Stimulated activated naive B cell treated with anti-CD40 and anti-IgM and Interleukin-4, amounts not matched to agents 10 μg/mL and 1 μg/mL and 100 μg/mL, for 72 hours (primary cell): ENCODE measurements at places on chromosomes 11 and 22.
A peak's percentile ranks its signal among the peaks of the same experiment; 100 is the strongest.

- peaks cover 23% of the 10 kb centered on the region for H3K36me3 ChIP-seq
- peaks cover 26% of the 10 kb centered on the region for H3K4me1 ChIP-seq
- peak; percentile 79 for DNase-seq
- no peaks in the 10 kb centered on the region for H3K27me3 ChIP-seq
- H3K27ac ChIP-seq: peak overlapping the region; percentile 53
Observed at GRCh38 chr22:30287648-30288418, 1.5 kb downstream of the CASTOR1 start.

- no peak for DNase-seq
- H3K27ac ChIP-seq: no peak overlapping the region
- peaks cover 41% of the 10 kb centered on the region for H3K4me1 ChIP-seq
Observed at GRCh38 chr11:63917692-63918506, 935 bp upstream of the RCOR2 start.

DNA sequence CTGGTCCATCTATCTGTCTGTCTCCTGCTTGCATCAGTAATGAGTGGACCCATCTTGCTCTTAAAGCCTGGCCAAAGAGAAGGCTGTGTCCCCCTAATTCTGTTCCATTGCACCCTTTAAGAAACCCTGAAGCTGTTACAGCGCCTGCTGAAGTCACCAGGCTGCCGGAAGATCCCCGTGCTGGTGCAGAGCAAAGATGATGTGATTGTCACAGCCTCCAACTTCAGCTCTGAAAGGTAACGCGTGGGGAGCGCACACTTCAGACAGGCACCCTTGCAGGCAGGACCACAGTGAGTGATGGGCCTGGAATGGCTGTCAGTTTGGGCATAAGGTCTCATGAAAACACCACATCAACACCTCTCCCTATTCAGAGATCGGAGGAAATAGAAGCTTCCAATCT, 18.4 kb downstream of the GTPBP1 start:
- H3K27ac ChIP-seq: peak overlapping the region; percentile 59
- no peak overlapping the region for H3K4me3 ChIP-seq
- H3K27me3 ChIP-seq: no peaks in the 10 kb centered on the region

DNA sequence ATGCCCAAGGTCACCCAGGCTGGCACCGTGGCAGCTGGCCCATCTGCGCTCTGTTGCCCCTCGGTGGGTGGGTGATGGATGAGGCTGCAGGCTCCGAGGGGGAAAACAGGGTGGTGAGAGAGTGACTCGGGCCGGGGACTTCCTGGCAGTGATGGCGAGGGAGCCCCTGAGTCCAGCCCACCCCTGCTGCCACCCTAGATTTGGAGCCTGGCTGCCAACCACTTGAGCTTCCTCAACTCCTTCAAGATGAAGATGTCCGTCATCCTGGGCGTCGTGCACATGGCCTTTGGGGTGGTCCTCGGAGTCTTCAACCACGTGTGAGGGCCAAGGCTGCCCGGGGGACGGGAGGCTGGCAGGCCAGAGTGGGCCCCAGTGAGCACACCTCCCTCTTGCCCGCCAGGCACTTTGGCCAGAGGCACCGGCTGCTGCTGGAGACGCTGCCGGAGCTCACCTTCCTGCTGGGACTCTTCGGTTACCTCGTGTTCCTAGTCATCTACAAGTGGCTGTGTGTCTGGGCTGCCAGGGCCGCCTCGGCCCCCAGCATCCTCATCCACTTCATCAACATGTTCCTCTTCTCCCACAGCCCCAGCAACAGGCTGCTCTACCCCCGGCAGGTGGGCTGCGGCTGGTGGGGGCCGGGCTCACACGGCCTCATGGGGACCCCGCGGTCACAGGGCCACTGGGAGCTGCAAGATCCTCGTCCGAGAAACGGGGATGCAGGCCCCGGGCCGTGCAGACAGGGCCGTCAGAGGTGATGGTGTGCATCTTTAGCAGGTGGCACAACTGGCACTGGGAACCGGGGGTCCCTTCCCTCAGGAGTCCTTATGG, 10.1 kb downstream of the TCIRG1 start:
- peaks cover 55% of the 10 kb centered on the region for H3K36me3 ChIP-seq
- H3K27me3 ChIP-seq: no peaks in the 10 kb centered on the region
- H3K4me3 ChIP-seq: no peak overlapping the region
- no peak for DNase-seq
- H3K4me1 ChIP-seq: peaks cover 6% of the 10 kb centered on the region

- peak overlapping the region; percentile 20 for H3K27ac ChIP-seq
- DNase-seq: no peak
- no peak overlapping the region for H3K4me3 ChIP-seq
- peaks cover 20% of the 10 kb centered on the region for H3K4me1 ChIP-seq
Observed at GRCh38 chr11:73359930-73360742, 16.1 kb upstream of the RELT start.

DNA sequence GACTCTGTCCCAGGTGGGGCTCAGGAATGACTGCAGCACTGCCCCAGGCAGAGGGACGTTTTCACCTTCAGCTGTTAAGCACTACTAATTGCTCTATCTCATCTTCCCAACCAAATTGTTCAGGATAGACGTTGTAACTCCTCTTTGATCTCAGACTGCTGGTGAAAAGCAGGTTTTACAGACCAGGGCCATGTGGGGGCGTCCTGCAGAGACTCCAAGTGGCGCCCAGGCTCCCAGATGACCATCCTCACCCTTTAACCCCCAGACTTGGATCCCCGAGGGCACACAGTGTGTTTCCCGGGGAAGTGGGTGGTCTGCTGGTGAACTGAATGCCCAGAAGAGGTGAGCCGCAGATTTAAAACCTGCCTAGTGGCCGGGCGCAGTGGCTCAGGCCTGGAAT, 23.9 kb downstream of the FADD start:
- H3K27me3 ChIP-seq: no peaks in the 10 kb centered on the region
- H3K4me3 ChIP-seq: no peak overlapping the region
